Placental pericyte (primary cell): ENCODE measurements at places on chromosomes 3 and 15. TPM values are rescaled to one million over a fixed set of nuclear protein-coding genes. Genes with fewer than 3 reads are reported as not detected.

Gene HEMK1
- 8.1 and 15.7 TPM in 2 replicates for total RNA-seq

Gene ACTC1
- under 0.01 and 1.4 TPM in 2 replicates for total RNA-seq

Gene ITGA11
- total RNA-seq = 57.8 and 129 TPM in 2 replicates

Gene GABRA5
- not detected in 2 replicates for total RNA-seq

Gene TTBK2
- total RNA-seq = 8.0 and 8.1 TPM in 2 replicates

Gene IQCF5
- not detected in 2 replicates for total RNA-seq

Gene CASR
- not detected in 2 replicates for total RNA-seq

Gene SORD
- 6.2 and 8.3 TPM in 2 replicates for total RNA-seq

Gene COMMD4
- total RNA-seq = 69.6 and 93.9 TPM in 2 replicates

Gene RASGRP1
- total RNA-seq = 0.22 TPM in 1 of 2 replicates, not detected in the other

Gene SYNPR
- not detected in 2 replicates for total RNA-seq

Gene CFAP161
- 0.72 TPM in 1 of 2 replicates, not detected in the other for total RNA-seq

Gene SNUPN
- 20.6 and 34.8 TPM in 2 replicates for total RNA-seq

Gene TF
- total RNA-seq = 0.29 and 0.44 TPM in 2 replicates

Gene ATP13A4
- total RNA-seq = not detected in 2 replicates

Gene AADAC
- 0.22 and 0.43 TPM in 2 replicates for total RNA-seq

Gene GNAT1
- not detected in 2 replicates for total RNA-seq

Gene CYP19A1
- under 0.01 and 0.14 TPM in 2 replicates for total RNA-seq

Gene VEPH1
- total RNA-seq = 30.6 and 131 TPM in 2 replicates

Gene UMPS
- total RNA-seq = 14.4 and 30.4 TPM in 2 replicates

Gene SLC22A13
- 0.43 and 0.44 TPM in 2 replicates for total RNA-seq

Gene FAM227B
- total RNA-seq = 2.0 and 3.0 TPM in 2 replicates

Gene THRB
- total RNA-seq = 0.66 and 2.3 TPM in 2 replicates

Gene DNAH12
- 0.14 and 0.22 TPM in 2 replicates for total RNA-seq

Gene CAND2
- total RNA-seq = 2.6 and 3.1 TPM in 2 replicates

Gene GPD1L
- 3.3 and 6.0 TPM in 2 replicates for total RNA-seq

Gene FAM81A
- total RNA-seq = 0.29 TPM in 1 of 2 replicates, not detected in the other

Gene NXPE3
- 10.9 and 16.8 TPM in 2 replicates for total RNA-seq

Gene PROS1
- total RNA-seq = 6.2 and 12.3 TPM in 2 replicates
